Esophagus mucosa (tissue), 1 donor: ENCODE measurements at places on chromosomes 2 and 18.

GRCh38 chr2:25251422-25252273 is 83.3 kb upstream of the POMC start:
- ATAC-seq = peak; percentile 62

DNA sequence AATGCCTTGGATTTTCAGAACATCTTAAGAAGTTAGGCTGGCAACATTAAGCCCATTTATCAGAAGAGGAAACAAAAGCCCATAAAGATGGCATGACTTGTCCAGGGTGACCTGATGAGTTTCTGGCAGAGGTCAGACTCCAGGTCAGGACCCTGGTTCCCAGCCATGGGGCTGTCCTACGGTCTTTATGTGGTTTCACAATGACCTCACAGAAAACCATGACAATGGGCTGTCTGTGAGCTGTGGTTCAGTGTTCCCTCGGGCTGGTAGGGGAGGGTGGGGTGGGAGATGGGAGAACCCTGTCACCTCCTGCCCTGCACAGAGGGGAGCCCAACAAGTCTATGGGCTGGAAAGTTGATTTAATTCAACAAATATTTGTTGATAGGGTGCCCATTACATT is 101.8 kb downstream of the LOXHD1 start:
- ATAC-seq = no peak

- no peak for ATAC-seq
Measured at GRCh38 chr18:23903971-23904370, 110.6 kb upstream of the TTC39C start.

GRCh38 chr18:13268158-13269012 is 49.8 kb downstream of the LDLRAD4 start:
- ATAC-seq = no peak

DNA sequence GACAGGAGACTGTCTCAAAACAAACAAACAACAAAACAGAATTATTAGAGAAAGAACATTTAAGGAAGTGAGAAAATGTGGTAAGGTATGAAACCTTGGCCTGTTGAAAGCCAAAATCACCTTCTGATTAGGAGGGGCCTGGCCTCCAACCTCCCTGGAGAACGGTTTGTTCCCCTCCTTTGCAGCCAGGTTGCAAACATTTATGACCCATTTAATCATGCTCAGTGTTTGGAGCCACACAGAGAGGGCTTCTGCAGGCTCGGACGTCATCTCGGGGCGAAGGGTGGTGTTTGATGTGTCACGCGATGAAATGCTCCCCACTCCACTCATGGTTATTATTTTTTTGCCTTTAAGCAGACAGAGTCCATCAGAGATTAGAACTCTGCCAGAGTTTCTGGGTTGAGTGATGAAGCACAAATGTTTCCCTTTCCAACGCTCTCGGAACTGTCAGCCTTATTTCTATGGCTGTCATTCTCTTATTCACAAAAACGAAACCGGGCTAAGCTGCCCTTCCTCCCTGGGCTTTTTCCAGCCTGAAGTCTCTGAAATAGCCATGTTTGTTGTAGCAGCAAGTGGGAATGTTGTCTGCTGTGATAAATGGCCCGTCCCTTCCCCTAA is 33.6 kb upstream of the ROCK2 start:
- ATAC-seq = no peak

DNA sequence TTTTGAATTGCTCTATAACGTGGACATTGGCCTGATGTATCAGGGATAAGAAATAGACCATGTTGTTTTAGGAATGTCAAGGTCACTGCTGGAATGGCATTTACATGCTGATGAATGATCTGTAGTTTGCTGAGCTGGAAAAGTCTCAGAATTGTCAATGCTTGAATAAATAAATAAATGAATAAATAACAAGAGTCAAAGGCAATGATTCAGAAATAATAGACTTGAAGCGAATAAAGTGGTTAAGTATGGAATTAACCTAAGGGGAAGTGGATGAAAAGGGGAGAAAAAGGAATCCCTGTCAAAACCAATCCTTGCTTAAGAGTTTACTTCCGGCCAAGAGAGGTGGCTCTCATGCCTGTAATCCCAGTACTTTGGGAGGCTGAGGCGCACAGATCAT is 1620.0 kb downstream of the SUCLG1 start:
- no peak for ATAC-seq

DNA sequence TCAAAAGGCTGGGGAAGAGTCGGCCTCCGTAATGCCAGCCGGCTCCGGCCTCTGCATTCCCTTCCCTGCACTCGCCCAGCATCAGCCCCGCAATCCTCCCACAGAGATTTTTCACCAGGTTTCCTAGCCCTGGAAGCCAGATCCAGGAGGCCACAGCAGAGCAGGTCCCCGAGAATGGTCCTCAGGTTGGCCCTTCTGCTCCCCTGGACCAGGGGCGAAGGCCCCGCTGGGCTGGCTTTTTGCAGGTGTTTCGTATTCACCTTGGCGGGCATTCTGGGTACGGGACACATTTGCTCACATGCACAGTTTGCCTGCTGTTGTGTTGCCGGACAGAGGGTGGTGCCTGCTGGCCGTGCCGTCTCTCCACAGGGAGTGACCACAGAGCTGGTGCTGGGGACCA is 309.5 kb downstream of the NDUFA10 start:
- ATAC-seq = no peak

GRCh38 chr2:11212645-11213044 is 57.4 kb downstream of the SLC66A3 start:
- no peak for ATAC-seq

DNA sequence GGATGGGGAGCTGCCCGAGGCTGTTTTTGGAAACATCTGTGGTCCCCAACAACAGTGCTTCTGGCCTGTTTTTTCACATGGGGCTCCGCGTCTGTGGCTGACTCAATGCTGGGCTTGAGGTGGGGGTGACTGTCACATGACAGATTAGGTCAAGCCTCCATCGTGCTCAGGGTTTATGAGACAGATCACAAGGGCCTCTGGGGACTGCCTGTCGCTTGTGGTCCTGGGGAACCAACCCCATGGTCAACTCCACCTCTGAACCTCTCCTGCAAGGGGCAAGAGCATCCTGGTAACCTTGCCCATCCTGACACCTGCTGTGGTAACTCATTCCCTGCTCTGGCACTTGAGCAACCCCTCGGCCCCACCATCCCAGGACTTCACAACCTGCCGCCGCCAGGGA is 47.6 kb upstream of the SH3RF3 start:
- no peak for ATAC-seq

DNA sequence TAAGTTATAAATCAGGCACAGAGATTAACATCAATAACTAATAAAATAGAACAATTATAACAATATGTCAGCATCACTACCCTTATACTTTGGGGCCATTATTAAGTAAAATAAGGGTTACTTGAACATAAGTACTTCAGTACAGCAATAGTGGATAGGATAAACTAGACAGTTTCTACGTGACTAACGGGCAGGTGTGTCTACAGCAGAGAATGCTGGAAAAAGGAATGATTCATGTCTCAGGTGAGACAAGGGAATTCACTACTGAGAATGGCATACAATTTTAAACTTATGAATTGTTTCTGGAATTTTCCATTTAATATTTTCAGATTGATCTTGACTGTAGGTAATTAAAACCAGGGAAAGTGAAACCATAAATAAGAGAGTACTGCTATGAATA is 5.5 kb downstream of the WDR75 start:
- peak; percentile 74 for ATAC-seq
